Foreskin fibroblast (primary cell): ENCODE measurements at places on chromosomes 16 and 17.
A peak's percentile ranks its signal among the peaks of the same experiment; 100 is the strongest.

- peak; percentile 33 for DNase-seq
Measured at GRCh38 chr16:72099377-72099818, 5.8 kb downstream of the DHX38 start.

DNA sequence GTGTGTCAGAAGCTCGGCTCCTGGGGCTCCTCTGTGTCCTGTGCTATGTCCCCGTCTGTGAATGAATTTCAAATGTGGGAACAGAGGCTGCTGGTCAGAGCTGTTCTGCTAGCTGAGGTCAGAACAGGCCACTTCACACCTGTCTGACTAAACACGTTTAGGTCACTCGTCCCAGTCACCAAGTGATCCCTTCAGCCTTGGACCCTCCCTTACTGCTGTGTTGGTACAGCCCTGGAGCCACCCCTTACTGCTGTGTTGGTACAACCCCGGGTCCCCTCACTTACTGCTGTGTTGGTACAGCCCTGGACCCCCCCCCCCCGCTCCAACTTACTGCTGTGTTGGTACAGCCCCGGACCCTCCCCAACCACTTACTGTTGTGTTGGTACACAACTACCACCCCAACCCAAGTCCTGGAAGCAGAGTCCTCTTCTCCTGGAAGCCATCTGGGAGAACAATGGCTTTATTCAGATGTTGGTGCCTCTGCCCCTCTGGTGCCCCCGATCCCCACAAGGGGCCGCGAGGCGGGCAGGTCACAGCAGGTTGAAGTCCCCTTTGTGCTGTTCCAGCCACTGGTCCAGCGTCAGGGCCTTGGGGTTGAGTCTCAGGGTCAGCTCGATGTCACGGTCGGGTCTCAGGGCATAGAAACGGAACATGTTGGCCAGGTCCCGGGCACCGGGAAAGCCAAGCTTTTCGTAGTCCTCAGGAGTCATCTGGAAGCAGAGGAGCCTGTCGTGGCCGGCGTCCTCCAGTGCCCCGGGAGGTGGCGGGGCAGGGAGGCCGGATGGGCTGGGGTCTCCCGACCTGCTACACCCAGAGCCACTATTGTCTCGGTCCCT, 13.0 kb downstream of the NMRAL1 start:
- no peak for DNase-seq

GRCh38 chr17:48127371-48128051, 19.9 kb downstream of the SNX11 start:
- peak; percentile 21 for DNase-seq

DNA sequence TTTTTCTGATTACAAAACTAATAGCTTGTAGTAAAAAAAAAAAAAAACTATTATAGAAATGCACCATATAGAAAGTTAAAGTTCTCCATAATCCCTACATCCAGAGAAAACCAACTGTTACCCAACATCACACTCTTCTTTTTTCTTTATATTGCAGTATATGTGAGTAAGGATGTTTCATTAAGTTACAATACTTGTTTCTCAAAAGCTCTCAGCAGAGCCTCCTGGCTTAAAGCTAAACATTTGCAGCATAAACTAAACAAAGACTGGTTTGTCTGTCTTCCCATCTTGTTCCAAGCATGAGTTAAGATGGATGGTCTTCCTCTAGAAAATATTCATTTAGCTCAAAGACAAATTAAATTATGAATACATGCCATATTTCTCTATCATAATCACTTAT, 25.2 kb downstream of the GRB2 start:
- no peak for DNase-seq

- DNase-seq, result peak; percentile 69
Measured at GRCh38 chr17:56679115-56679776, 85.7 kb downstream of the NOG start.

GRCh38 chr16:4026854-4027253, 89.4 kb downstream of the ADCY9 start:
- no peak for DNase-seq

DNA sequence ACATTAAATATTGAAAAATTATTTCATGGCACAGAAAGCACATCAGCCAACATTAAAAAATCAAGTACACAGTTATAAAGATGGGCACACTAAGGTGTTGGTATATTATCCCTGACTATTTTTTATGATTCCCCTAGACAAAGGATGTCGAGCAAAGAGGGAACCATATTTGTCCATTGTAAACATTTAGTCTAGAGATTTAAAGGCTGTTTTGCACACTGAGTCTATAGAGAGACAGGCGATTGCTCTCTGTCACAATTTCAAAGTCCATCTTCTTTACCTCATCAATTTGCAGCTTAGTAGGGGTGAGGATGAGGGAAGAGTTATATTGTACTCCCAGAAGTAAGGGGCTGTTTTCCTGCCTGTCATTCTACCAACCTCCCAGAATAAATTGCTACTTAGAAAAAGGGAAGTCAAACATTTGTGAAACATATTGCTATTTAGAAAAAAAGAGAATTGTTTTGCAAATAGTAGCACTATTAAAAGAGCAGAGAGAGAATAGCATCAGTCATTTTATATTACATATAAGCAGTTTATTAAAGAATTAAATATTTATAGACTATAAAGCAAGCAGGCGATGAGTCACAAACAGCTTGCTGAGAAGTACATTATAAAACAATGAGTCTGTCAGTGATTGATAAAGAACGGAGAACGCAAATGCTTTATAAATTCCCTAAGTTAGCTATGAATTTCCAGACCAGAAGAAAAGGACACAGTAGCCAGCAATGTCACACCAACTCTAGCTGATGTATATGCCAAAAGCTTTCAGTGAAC, 270.6 kb upstream of the PMFBP1 start:
- peak; percentile 56 for DNase-seq

GRCh38 chr16:79127766-79128165, 472.8 kb downstream of the MAF start:
- no peak for DNase-seq

- no peak for DNase-seq
Measured at GRCh38 chr17:76260669-76261068, 4.5 kb upstream of the UBALD2 start.

GRCh38 chr17:73591296-73592078, 52.8 kb downstream of the SDK2 start:
- no peak for DNase-seq

DNA sequence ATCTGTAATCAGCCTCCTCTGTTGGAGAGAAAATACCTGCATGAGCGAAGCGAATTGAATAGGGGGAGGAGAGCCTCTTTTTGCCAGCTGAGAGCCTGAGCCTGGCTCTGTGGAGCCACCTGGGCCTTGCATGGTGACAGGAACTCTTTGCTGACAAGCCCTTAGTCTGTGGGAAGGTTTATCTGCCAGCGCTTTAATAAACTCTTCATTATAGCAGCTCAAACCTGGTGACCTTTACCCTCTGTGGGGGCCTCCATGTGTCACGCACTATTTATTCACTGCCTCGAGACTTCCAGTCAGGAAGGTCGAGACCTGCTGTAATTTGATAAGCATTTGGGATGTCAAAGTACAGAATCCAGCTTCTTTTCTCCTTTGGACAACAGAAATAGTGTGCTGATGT, 282.6 kb downstream of the CBLN1 start:
- DNase-seq, result no peak

DNA sequence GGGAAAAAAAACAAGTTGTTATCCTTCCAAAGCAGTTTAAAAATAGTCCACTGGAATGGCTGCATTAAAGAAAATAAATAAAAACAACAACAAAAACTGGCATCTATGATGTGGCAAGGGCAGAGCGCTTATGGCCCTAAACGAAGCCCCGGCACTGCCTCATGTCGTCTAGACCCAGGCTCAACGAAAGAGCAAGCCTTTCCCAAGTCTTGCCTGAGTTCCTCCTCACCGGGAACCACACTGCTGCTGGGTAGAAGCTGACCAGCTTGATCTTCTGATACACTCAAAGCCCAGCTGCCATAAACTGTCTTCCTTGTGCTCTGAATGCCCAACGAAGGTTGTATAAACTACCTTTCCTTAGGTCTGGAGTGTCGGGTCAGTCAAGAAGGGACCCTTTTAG, 37.0 kb downstream of the NDEL1 start:
- no peak for DNase-seq

GRCh38 chr16:66842765-66843164, 1.4 kb upstream of the CA7 start:
- DNase-seq, result no peak
